Fibroblast of skin of back (primary cell): ENCODE measurements at places on chromosomes 7 and 10.
A peak's percentile ranks its signal among the peaks of the same experiment; 100 is the strongest.

DNA sequence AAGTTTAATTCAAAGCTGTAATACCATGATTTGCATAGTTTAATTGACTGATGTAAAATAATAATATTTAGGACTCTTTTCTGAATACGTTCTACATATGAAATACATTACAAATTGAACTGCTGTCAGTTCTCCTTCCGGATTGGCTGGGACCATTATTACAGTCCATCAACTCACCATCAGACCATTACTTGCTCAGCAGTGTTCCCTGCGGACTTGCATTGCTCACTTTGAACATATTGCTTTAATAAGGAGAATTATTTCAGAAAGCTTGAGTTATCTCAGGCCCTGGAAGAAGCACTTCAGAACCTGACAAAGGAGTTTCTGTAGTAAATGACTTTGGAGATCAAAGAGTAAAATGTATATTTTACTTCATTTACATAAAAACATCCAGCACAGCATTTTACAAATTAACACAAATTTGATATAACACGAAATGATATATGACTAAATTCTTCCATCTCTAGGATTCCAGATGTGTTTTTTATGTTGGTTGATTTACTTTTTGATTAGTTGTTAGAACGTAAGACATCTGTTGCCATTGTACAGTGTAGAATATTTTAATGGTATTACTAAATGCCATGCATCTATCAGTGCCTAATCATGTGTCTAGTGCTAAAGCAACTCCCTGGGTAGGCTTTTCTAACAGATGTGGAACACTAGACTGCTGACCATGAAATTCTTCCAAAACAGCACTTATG lies 418.5 kb upstream of the SEMA3A start:
- no peak for DNase-seq

DNA sequence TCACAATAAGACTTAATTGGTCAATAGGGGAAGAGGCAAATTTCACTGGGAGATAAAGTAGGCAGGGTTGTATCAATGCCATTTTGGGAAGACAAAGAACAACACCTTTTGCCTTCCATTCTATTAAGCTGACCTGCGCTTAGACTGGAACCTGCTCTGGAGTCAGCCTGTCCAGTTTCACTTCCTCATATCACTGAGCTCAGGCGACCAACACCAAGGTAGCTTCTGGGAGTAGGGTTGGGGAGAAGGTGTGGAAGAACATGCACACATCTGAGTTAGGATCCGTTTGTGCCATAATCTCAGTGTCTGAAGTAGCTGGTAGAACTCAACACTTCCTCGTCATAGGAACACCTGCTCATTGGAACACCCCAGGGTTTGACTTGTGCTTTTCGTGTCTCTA lies 527.4 kb upstream of the IGFBP3 start:
- DNase-seq, result no peak

GRCh38 chr7:55502124-55502857 lies 70.0 kb downstream of the VOPP1 start:
- DNase-seq, result no peak

GRCh38 chr7:138008588-138009349 lies 6.9 kb upstream of the CREB3L2 start:
- peak; percentile 70 for DNase-seq

DNA sequence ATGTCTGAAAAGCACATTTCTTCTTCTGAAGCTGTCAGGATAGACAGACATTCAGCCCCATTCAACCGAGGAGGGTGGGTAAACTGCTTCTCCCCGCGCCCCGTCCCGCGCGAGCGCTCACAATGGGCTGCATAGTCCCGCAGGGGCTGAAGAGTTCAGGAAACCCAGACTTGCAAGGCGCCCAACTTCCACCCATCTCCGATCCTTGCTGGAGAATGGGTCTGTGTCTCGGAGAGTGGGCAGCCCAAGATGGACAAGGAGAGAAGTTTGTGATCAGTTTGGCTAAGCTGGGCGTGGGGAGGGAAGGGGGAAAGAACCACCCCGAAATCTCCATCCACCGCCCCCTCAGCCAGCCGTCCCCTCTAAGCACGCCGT lies 686 bp downstream of the AASS start:
- DNase-seq, result peak; percentile 23

DNA sequence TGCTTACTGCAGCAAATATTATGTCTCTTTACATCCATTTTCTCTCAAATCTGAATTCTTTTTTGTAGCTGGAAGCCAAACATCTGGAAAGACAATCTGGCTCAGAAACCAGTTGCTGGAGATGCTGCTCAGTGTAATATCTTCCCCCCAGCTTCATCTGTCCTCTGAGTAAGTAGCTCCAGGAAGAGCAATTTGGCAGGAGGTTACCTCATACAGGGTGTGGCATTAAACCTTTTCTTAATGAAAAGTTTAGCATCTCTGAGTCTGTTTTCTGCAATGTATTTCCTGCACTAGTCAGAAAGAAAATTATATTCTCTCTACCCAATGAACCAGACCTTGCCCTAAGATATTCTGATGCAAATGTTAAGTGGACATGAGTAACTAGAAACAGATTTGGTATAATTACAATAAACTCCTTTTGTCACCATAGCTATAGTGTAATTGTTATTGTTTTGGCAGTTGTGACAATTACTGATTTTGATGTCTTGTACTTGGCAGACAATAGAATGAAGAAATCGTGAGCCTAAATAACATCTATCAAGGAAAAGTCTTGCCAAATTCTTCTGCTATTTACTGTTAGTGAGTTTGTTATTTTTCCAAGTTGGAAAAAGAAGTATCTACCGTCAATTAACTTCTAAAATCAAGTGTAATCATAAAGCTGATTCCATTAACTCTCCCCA lies 123.3 kb downstream of the WDFY4 start:
- no peak for DNase-seq

DNA sequence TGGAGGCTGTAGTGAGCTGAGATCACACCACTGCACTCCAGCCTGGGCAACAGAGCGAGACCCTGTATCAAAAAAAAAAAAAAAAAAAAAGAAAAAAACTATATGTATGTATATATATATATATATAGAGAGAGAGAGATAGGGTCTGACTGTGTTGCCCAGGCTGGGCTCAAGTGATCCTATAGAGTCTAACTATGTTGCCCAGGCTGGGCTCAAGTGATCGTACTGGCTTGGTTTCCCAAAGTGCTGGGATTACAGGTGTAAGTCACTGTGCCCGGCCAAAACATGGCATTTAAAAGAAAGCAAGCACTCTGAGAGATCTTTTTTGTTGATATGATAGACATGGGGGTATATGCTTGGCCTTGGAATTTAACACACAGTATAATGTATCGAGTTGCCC lies 20.0 kb downstream of the CYP17A1 start:
- no peak for DNase-seq

DNA sequence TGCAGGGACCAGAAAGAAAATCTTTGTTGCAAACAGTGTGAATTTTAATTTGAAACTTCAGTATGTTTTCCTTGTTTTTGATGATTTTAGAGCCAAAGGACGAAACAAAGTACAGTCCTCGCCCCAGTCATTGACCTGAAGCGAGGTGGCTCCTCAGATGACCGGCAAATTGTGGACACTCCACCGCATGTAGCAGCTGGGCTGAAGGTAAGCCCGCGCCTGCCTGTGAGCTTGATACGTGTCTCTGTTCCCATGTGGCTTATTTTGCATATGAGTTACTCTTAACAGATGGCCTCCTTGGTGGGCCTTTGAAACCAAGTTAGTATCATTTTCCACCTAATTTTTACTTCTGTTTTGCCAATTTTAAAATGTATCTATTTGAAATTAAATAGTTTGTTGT lies 12.3 kb downstream of the RBM17 start:
- DNase-seq, result no peak
